ENCODE measurements at places on chromosomes 7 and 10. TPM values are rescaled to one million over a fixed set of nuclear protein-coding genes. Genes with fewer than 3 reads are reported as not detected.

Gene SPDYE9
- not detected for total RNA-seq

DNA sequence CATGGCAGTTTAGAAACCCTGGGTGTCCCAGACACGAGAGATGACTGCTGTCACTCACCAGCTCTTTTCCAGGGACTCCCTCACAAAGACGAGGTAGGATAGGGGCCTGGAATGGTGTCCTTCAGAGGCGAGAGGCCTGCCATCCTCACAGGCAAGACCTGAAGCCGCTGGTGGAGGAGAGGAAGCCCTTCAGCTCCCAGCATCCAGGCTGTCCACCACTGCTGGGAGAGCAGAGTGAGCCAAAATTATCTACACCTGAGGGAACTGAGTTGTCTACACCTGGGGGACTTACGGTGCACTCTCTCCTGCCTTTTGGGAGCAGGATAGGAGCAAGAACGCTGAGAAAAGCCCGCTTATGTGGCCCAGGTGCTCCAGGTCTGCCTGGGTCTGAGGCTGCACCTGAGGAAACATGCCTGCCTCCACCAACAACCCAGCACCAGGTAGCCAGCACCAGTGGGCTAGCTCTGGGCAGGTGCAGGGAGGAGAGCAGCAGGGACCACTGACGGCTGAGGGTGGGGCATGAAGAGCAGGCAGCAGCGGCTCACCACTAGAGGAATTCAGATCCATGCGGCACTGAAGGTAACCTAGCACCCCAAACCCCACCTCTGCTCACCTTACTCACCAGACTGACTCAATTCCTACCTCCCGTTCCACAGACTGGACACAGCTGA is 357.2 kb downstream of the SH2D4B start:
- no peak for DNase-seq

Gene ECHDC3
- 17.0 TPM for total RNA-seq

Gene MMD2
- total RNA-seq = not detected

- no peak for DNase-seq
These were observed 20.3 kb upstream of the PRKCQ start for GRCh38 chr10:6600224-6600987.

- no peak for DNase-seq
These were observed 48.5 kb upstream of the STARD3NL start for GRCh38 chr7:38129579-38129978.

DNA sequence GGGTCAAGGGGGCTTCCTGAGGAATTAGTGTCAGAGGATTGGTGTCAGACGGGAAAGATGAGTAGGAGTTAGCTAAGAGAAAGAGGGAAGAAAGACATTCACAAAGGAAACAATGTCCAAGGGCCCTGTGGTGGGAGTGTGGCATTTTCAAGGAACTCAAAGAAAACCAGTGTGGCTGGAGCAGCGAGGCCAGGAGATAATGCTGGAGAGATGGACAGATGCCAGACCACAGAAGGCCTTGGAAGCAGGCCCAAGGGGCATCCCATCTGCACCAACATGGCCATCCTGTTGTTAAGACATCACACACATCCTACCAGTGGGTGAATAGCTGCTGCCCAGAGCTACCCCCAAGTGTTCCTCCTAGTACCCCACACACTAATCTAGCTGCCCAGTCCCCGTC is 36.1 kb upstream of the CUL1 start:
- DNase-seq = no peak

DNA sequence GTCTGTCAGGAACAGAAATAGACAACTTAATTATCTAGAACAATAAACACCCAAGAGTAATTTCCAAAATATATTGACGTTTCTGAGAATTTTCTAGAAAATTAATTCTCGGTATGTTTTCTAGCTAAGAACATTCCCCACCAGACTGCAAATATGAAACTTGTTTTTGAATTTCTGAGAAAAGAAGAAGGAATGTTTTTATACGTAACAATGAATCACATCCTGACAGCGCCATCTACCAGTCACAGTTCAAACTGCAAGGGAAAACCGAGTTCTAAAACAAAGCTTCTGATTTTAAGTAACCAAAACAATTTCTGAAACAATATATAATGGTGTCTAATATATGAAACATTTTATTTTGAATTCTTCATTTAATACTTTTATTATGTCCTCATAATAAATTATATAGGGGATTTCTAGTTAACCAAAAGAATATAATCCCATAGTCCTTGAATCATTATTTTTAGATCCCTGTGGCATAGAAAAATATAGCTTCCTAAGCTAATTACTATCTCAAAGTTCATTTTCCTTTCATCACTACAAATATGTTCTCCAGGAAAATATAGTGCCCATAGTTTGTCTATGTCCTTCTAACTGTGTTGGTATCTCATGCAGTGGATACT is 34.5 kb upstream of the MEOX2 start:
- no peak for DNase-seq

DNA sequence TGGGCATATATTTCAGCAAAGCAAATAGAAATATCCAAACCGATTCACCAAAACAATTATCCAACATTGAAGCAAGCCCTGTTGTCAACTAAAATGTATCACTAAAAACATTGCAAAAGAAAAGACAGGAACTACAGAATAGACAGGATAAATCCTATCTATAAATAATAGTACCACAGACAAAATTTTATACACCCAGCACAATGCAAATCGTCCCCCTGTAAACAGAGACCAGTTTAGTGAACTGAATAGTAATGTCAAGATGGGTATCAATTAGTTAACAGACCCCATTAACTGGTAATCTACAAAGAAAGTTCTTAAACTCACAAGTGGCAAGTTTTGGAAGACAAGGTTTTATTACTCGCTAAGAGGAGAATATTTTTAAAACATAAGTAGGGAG is 4.0 kb downstream of the ZC3HAV1 start:
- no peak for DNase-seq

Gene TMEM130
- total RNA-seq = 1.0 TPM

DNA sequence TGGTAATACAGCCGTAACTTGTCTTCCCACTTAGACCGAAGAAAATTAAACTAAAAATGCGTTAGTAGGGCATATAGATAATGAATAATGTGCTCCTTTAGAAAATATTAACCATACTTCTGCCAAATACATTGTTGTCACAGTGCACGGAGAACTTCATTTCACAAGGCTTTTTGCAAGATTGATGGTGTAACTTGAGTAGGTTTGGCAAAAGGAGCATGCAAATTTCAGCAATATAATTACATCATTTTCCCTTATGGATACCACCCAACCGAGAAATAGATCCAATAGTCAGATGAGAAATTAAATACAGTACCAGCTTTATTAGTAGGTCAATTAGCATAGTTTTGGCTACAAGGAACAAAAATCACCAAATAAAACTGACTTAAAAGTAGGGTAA is 792.6 kb upstream of the C7orf33 start:
- no peak for DNase-seq

Gene MNX1
- total RNA-seq = 23.2 TPM

GRCh38 chr7:33410266-33410665 is 280.9 kb downstream of the BBS9 start:
- DNase-seq = no peak

Gene SYT15B
- 3.1 TPM for total RNA-seq

DNA sequence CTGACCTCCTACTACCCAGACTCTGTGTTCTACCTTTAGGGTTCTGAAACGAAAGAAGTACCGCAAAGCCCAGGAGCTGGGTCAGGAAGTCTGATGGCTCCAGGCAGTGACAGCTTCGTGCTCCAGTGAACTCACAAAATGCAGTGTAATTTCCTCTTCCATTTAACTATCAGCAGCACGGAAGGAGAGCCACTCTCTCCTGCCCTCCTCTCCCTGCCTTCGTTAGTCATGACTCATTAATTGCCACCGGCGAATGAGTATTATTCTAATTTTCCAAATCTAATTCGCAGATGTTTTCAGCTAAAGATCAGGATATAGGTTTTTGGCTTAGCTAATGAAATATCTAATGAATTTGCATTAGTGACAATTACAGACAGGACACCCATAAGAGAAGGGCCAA is 1262.0 kb downstream of the TYW1 start:
- DNase-seq = no peak

Gene SAMD9L
- total RNA-seq = 1.5 TPM

DNA sequence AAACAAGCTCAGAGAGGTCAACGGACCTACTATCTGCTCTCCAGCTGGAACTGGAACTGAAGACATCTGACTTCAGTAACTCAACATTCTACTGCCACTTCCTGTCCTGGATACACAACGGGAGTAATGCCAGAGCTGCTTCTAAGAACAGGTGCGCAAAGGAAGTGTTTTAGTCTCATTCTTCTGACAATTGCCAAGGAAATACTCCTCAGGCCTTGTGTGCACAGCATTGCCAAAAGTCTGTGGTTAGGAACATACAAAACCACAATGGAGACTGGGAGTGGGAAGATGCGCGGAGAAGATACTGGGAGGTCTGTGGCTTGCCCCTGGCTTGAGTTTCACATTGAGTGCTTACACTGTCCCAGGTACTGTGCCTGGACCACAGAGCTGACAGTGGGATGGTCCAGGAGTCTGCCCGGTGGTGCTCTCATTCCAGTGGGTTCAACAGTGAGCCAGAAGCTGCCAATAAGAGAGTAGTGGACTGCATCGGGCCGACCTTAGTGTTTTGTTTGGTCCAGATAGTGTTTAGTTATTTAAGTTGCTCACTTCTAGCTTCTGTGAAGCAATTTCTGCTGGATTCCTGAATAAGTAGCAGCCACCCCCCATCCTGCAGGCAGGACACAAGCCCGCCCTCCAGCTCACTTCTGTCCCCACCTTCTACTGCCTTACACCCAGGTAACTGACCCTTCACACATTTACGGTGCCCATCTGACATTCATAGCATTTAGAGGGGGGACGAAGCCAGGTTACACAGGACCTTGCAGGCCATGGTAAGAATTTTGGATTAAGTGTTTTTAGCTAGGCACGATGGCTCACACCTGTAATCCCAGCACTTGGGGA is 10.3 kb downstream of the TBL2 start:
- DNase-seq = no peak

DNA sequence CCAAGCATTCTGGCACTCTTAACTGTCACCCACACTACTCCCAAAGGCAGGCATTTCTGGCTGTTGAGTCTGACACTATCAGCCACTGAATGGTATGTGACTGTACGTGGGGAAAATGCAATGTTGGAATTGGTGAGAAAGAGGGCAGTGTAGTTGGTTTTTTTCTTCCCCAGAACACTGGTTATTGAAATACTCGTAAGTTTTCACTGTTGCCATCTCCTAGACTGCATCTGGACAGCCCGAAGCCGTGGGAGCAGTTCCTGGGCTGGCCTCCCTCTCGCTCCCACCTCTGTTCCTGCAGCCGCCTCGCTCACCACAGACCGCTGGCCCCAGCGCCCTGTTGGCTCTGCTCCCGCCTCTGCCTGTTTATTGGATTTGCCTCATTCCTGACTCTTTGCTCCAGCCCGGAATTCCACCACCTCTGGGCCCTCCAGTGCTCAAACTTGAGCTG is 5.7 kb downstream of the PLCE1 start:
- DNase-seq = peak; percentile 56

DNA sequence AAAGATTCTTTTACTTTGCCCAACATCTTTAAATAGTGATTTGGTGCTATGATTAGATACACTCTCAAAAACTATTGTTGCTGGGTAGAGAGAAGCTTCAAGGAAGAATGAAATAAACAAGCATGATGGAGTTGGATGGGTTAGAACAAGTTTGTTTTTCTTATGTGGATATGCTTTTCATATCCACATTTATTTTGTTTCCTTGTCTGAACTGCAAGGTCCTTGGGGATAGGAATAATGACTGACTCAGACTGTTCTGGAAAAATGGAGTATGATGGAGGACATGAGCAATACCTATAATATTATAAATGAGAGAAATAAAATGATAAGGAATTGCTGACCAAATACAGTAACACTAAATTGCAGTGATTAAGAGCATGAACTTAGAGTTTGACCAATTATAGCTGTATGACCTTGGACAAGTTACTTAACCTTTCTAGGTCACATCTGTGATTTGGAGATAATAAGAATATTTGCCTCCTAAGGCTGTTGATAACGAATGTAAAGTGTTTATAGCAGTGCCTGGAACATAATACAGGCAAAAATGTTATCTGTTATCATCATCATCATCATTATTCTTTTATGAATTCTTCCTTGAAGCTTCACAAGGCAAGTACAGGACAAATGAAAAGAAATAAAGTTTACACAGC is 847.5 kb downstream of the LRMDA start:
- no peak for DNase-seq

- no peak for DNase-seq
These were observed 102.3 kb upstream of the NUPR2 start for GRCh38 chr7:56218510-56218909.

GRCh38 chr10:24299578-24300260 is 90.8 kb downstream of the KIAA1217 start:
- DNase-seq = no peak
